ENCODE measurements at places on chromosomes 6 and 20. TPM values are rescaled to one million over a fixed set of nuclear protein-coding genes. Genes with fewer than 3 reads are reported as not detected.

DNA sequence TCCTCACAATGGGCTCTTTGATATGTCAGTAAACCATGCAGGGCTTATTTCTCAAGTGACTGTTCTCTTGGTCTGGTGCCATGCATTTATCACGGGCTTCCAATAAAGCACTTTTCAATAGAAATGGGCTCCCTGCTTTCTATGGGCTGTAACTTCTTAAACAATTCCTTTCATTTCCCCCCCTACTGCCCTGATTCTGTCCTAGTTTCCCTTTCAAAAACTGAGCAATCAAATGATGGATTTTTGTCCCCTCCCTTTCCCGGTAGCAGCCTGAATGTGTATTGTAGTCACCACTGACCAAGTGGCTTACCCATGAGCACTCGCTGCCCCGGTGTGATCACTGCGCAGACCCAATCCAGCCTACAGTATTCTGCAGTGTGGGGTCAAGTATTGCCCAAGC, 13.9 kb downstream of the RPS10 start:
- no peak for DNase-seq

DYNLRB1 gene
- 180 TPM for total RNA-seq

GRCh38 chr6:13419422-13420195, 67.8 kb downstream of the GFOD1 start:
- no peak for DNase-seq

TSBP1 gene
- total RNA-seq = not detected

GRCh38 chr6:54112151-54112650, 958 bp downstream of the MLIP start:
- DNase-seq = no peak

- no peak for DNase-seq
Observed at GRCh38 chr6:129507059-129507807, 202.7 kb downstream of the ARHGAP18 start.

DNA sequence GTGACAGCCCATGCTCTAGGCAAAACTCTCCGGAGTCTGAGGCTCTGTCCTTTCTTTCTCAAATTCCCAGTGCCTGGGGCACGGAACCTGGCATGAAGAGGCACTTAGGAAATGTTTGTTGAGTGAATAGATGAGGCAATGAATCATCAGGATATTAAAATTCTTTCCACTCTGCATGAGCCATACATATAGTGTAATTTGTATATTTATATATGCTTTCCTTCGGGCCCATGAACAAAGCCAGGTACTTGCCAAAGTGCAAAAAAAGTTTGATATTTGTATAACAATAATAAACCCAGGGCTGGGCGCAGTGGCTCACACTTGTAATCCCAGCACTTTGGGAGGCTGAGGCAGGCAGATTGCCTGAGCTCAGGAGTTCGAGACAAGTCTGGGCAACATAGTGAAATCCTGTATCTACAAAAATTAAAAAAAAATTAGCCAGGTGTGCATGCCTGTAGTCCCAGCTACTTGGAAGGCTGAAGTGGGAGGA, 212.3 kb upstream of the ZNF217 start:
- DNase-seq = peak; percentile 61

FERMT1 gene
- 7.7 TPM for total RNA-seq

AARS2 gene
- total RNA-seq = 23.9 TPM

DNA sequence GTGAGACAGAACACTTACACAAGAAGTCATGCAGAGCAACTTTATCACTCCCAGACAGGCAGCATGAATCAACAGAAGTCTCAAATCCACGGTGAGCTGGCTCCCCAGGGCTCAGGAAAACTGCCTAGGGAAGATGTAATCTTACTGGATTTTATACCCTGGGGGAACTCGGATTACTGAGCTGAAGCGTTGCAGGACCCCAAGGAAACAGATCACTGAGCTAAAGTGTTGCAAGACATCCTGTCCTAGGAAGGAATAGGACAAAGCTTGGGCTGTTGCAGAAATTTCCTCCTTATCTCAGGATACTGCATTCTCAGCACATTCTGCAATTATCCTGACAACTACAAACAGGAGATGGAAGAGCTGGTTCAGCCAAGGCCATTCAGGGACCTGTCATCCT, 224.8 kb downstream of the TFAP2A start:
- peak; percentile 43 for DNase-seq

GLYATL3 gene
- total RNA-seq = not detected

DNA sequence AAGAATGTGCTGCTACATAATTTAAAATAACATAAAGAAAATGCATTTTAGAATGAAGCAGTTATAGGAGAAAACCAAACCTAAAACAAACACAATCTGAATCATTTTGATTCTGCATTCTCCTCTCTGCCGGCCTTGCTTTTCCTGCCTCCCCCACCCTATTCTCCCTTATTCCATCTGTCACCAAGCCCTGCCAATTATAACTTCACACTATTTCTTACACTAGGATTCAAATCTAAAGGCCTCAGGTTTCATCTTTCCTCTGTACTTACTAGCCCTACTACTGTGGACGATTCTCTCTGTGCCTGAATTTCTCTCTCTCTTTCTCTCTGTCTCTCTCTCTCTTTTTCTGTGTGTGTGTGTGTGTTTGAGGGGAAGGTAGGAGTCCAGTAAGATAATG, 18.7 kb upstream of the PRIM2 start:
- DNase-seq = no peak

- peak; percentile 19 for DNase-seq
Observed at GRCh38 chr20:42530855-42531448, 658.8 kb downstream of the PTPRT start.

DNA sequence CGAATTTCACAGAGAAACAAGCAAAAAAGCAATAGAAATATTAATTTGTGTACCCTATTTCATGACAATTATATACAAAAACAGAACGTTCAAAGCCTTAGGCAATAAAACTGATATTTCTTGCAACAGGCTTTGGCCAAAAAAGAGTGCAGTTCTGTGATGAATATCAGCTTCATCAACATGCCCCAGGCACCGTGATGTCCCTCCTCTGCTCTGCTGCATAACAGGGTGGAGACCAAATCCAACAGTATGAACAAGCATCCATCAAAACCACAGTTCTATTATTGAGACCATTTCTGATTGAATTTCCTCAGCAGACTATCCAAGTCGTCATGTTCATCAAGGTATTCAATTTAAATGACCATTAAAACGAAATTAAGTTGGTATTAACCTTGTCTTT, 722.6 kb upstream of the NRSN1 start:
- no peak for DNase-seq

GRCh38 chr20:59605601-59606364, 1.4 kb downstream of the PHACTR3 start:
- no peak for DNase-seq

PROKR2 gene
- not detected for total RNA-seq

GRCh38 chr20:19743640-19743995, 14.4 kb upstream of the RIN2 start:
- no peak for DNase-seq

TREM2 gene
- not detected for total RNA-seq

- DNase-seq = no peak
Observed at GRCh38 chr6:161400671-161401070, 126.8 kb upstream of the AGPAT4 start.

DNA sequence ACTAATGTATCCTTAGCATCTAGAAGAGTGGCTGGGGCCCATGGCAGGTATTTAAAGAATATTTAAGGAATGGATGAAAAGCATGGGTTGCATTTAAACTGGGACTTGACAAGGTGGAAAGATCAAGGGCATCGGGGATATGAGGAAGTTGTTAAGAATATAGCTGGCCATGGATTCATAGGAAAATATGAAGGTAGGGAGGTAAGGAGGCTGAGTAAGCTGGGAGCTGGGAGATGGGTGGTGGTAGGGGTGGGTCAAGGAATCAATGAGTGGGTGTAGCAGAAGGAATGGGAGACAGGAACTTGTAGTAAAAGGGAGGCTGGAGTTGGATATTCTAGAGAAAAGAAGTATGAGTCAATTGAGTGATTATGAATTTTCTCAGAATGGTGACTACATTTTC, 44.0 kb upstream of the MOCS1 start:
- no peak for DNase-seq

BNIP5 gene
- total RNA-seq = not detected

NRM gene
- 2.3 TPM for total RNA-seq

GRCh38 chr6:2714111-2714895, 36.4 kb downstream of the MYLK4 start:
- DNase-seq = no peak

EMILIN3 gene
- total RNA-seq = not detected

DNA sequence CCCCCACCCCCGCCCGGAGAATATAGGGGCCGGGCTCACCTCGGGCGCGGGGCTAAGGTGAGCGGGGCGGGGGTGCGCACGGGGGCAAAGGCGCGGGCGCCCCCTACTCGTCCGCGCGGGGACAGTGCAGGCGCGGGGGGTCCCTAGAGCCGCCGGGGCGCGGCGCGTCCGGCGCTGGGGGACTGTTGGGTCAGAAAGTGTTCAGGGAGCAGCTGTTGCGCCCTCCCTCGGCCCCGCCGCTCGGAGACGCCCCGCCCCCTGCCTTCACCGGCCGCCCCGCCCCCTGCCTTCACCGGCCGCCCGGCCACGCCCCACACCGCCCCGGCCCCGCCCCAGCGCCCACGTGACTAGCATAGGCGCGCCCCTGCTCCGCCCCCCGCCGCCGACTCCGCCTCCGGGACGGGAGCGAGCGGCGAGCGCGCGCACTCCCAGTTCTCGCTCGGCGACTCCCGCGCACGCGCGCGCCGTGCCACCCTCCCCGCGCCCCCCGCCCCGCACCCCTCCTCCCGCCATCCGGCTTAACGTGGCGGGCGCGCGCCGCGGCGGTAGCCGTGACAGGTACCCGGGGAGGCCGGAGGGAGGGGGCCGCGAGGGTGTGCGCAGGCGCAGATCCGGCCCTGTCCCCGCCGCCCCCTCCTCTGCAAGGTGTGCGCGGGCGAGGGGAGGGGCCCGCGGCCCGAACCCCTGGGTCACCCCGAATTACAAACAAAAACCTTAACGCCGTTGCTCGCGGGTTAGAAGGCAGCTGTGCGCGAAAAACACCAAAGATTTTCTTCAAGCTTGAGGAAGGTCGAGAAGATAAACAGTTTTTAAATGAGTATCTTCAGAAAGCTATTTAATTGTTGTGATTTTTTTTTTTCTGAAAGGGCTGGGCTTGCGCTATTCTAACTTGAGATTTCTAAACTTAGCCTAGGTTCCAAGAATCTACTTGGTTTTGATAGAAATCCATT, 704 bp upstream of the ZNF217 start:
- DNase-seq = peak; percentile 87

DNA sequence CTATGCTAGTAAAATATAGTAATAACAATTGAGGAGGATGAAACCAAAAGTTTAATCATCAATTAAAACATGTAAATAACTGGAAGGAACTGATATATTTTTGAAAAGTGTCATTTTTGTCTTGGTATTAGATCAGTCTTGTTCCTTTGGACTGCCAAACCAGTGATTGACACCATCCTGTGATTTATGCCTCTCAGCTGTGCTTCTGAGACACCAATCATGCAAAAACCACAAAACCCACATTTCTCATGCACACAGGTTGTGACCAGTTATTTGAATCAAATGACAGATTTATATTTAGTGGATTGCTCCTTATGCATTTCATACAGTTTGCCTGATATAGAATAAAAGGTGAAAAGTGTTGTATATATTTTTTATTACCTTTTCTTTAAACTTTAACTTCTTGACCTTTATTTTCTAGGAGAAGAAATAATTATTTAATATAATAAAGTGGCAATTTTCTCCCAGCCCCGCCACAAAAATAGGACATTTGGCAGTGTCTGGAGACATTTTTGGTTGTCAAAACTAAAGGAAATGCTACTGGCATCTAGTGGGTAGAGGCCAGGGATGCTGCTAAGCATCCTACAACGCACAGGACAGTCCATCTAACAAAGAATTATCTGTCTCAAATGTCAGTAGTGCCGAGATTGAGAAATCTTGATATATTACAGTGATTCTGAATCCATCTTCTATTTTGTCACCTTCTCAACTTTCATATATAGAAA, 383.6 kb downstream of the BCKDHB start:
- no peak for DNase-seq

ADAT2 gene
- 2.4 TPM for total RNA-seq

GRM1 gene
- 0.41 TPM for total RNA-seq

DNA sequence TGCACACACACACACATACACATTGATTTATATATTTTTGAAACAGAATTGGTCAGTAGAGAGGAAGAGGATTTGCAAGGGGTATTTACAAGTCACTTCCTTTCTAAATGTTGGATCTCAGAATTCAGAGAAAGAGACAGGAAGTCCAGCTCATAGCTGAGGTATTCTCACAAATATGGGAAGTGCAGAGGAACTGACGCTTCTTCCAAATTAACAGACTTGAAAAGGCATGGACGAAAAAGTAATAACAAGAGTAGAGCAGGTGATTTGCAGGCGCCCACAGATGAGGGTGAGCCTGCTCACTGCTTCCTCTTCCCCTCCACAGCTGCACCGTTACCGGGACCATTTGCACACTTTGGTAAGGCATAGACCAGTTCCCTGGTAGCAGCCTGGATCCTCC, 246.4 kb downstream of the PHACTR1 start:
- DNase-seq = no peak

- peak; percentile 97 for DNase-seq
Observed at GRCh38 chr20:53899351-53900167, 170.8 kb downstream of the BCAS1 start.

GRCh38 chr6:7165890-7166267, 58.1 kb downstream of the RREB1 start:
- DNase-seq = no peak

DNA sequence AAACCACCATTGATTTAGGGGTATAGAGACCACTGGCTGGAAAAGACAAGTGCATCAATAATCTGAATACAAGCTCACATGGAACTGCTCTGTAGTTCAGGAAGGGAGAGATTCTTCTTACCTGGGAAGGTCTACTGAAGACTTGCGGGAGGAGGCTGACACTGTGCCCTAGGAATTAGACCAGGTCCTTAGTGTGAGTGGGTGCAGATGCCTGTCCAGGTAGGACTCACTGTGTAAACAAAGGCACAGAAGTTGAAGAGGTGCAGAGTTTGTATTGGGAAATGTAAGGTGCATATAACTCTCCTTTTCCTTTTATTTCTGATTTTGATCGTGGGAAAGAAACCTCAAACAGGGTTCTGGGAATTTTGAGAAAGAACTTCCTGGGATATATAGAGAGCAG, 66.8 kb downstream of the DAAM2 start:
- DNase-seq = no peak

DNA sequence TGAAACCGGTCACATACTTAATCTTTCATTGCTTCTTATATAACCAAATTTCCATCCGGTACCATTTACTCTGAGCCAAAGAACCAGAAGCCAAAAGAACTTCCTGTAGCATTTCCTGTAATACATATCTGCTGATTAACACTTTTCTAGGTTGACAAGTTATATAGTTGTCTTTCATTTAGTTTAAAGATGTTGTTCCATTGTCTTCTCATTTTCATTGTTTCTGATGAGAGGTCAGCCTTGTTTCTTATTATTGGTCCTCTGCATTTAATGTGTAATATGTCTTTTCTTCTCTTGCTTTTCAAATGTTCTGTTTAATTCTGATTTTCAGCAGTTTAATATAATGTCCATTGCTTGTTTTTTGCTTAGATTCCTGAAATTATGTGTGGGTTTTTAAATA, 214.5 kb upstream of the CCN2 start:
- no peak for DNase-seq

TNFRSF6B gene
- not detected for total RNA-seq

GRCh38 chr6:151071295-151071694, 168.5 kb upstream of the AKAP12 start:
- no peak for DNase-seq

C6orf132 gene
- total RNA-seq = 1.6 TPM

Data from Caki2 (cell line).